ENCODE measurements at places on chromosomes 11 and 22. TPM values are rescaled to one million over a fixed set of nuclear protein-coding genes. Genes with fewer than 3 reads are reported as not detected.

DNA sequence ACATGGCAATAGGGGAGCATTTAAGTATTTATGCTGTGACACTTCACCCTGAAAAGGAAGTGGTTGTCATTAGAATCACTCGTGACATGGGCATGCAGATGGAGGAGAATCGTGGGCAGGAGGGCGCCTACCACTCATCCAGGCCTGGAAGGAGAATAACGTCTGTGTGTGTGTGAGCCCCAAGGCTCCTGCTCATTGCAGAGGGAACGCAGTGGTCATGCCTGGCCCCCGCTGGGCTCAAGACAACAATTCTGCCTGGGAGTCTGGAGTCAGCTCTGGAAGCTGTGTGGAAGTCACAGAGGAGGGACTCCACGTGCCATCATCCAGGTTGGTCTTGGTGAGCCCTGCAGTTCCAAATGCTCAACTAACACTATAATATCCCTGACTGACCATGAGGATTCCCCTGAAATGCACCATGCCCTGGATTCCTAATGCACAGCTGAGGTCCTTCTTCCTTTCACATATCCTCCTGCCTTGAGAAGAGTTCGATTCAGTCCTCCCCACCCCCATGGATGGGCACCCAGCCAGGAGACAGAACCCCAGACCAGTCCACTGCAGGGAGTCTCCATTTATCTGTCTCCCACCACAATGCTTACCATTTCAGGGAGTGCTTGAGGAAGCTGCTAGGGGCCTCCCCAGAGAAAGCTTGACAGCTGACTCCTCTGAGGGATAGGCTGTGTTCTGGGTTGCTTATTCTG lies 446.9 kb upstream of the B3GAT1 start:
- DNase-seq, result no peak

- peak; percentile 19 for DNase-seq
Measured at GRCh38 chr11:8235925-8236324, 27.8 kb downstream of the LMO1 start.

DNA sequence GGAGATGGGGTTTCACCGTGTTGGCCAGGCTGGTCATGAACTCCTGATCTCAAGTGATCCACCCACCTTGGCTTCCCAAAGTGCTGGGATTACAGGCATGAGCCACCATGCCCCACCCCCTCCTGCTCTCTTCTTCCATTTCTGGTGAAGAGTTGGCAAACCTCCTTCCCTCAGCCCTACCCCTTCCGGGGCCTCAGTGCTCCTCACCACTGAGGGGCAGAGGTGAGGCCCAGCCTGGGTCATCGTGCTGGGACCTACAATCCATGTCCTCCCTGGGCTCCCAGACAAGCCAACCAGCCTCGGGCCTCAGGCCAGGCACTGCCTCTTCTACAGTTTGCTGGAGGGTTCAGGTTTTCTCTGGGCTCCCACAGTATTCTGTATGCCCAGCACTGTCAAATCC lies 14.8 kb upstream of the TPBGL start:
- DNase-seq, result no peak

DNA sequence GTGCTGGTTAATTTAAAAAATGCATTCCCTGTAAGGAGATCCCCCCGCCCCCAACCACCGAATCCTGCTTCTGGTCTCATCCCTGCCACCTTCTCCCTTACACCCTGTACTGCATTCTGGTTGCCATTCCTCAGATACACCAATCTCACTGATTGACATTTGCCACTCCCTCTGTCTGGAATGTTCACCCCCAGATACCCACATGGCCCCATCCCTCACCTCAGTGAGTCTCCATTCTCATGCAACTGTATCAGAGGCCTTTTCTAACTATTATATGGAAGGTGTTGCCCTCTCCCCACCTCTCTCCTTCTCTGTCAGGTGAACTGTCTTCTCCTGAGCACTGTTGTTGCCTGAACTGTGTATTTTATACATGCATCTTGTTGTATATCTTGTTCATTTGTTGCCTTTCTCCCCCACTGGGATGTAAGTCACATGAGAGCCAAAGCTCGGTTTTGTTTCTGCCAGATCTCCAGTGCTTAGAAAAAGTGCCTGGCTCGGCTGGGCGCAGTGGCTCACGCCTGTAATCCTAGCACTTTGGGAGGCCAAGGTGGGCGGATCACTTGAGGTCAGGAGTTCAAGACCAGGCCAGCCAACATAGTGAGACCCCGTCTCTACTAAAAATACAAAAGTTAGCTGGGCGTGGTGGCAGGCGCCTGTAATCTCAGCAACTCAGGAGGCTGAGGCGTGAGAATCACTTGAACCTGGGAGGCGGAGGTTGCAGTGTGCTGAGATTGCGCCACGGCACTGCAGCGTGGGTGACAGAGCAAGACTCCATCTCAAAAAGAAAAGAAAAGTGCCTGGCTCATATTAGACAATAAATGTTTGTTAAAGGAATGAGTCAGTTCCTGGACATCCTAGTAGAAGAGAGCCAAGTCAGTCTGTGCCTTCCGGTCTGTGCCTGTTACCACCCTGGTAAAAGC lies 61.0 kb downstream of the TNRC6B start:
- DNase-seq, result peak; percentile 78

GRCh38 chr22:40024201-40025061 lies 29.7 kb downstream of the FAM83F start:
- DNase-seq, result peak; percentile 56

Gene HTR3A
- not detected for total RNA-seq

Gene BCR
- 28.1 TPM for total RNA-seq

Gene HORMAD2
- not detected for total RNA-seq

Gene BANF1
- 53.2 TPM for total RNA-seq

Measured in A172 (cell line).